Cardiac septum (tissue), 1 donor: ENCODE measurements at places on chromosomes 11 and 22.

DNA sequence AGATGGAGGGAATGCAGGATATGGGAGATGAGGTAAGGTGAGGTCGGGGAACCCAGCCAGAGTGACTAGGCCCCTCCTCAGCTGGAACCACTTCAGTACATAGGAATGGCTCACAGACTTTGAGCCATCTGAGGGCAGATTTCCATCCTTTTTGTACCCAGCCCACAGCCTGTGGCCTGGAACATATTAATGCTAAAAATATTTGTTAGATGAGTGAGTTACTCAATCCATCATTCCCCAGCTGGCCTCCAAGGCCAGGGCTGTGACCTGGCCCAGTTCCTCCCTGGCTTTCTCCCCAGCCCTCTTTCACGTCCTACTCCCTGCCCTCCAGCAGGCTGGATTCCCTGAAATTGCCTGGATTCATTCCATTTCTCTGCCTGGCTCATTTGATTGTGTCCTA lies 57.2 kb upstream of the PRDM11 start:
- peak; percentile 87 for DNase-seq

- DNase-seq, result no peak
Measured at GRCh38 chr11:95711945-95712221, 77.7 kb downstream of the FAM76B start.

GRCh38 chr11:18536209-18536608 lies 9.5 kb upstream of the TSG101 start:
- DNase-seq, result no peak

DNA sequence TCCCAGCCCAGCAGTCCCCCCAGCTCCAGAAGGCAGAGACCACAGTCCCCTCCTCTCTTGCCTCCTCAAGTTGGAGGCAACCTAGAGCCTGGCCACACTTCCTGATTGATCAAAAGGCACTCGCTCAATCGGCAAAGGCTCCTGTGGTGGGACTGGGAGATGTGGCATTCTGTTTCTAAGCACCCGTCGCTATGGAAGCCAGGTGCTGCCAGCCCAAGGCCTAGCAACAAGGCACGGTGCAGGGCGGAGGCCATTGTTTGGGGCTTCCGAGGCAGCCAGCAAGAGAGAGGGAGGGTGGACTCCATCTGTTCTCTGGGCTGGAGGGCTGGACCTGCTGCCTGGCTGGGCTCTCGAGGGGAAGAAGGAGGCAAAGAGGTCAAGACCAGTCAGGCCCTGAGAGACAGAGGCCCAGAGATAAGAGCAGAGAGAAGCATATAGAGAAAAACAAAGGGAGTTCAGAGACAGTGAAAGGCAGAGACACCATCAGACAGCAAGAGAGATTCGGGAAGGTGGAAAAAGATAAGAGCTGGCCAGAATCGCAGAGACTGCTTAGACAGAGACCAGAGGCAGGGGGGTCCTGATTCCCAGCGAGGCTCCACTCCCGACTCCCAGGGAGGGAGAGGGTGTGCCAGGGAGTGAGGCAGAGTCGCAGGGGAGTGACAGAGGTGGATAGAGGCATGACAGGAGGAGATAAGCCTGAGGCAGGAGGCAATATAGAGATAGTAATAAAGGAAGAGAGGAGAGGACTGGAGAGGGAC lies 21.2 kb downstream of the PDE2A start:
- DNase-seq, result no peak

GRCh38 chr11:70415642-70416395 lies 17.5 kb downstream of the CTTN start:
- no peak for DNase-seq

DNA sequence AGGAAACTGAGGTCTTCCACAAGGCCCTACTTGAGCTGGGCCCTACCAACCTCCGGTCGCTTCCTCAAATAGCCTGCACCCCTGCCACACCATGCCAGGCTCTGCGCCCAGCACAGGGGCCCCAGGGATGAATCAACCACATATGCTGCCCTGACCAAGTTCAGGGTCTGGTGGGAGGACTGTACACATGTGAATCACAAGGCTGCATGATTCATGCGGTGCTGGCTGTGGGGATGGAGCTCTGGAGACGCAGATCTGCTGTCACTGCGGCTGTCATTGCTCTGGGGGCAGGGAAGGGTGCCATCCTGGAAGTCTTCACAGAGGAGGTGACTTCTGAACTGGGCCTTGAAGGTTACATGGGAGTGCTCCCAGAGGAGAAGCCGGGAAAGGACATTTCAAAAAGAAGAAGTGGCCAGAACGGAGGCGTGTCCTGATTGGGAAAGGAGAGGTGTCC lies 21.5 kb downstream of the CYTH4 start:
- DNase-seq, result no peak

GRCh38 chr11:97607291-97608000 lies 1217.6 kb downstream of the JRKL start:
- no peak for DNase-seq

DNA sequence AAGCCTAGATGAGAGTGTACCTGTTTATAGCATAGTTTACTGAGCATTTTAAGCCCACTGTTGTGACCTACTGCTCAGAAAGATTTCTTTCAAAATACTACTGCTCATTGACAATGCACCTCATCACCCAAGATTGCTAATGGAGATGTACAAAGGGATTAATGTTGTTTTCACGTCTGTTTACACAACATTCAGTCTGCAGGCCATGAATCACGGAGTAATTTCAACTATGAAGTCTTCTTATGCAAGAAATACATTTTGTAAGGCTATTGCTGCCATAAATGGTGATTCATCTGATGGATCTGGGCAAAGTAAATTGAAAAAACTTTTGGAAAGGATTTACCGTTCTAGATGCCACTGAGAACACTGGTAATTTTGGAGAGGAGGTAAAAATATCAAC lies 112.9 kb downstream of the KIF18A start:
- DNase-seq, result no peak

GRCh38 chr11:21007297-21007696 lies 337.9 kb downstream of the NELL1 start:
- no peak for DNase-seq

- DNase-seq, result no peak
Measured at GRCh38 chr11:118068206-118068944, 8.5 kb upstream of the TMPRSS4 start.

DNA sequence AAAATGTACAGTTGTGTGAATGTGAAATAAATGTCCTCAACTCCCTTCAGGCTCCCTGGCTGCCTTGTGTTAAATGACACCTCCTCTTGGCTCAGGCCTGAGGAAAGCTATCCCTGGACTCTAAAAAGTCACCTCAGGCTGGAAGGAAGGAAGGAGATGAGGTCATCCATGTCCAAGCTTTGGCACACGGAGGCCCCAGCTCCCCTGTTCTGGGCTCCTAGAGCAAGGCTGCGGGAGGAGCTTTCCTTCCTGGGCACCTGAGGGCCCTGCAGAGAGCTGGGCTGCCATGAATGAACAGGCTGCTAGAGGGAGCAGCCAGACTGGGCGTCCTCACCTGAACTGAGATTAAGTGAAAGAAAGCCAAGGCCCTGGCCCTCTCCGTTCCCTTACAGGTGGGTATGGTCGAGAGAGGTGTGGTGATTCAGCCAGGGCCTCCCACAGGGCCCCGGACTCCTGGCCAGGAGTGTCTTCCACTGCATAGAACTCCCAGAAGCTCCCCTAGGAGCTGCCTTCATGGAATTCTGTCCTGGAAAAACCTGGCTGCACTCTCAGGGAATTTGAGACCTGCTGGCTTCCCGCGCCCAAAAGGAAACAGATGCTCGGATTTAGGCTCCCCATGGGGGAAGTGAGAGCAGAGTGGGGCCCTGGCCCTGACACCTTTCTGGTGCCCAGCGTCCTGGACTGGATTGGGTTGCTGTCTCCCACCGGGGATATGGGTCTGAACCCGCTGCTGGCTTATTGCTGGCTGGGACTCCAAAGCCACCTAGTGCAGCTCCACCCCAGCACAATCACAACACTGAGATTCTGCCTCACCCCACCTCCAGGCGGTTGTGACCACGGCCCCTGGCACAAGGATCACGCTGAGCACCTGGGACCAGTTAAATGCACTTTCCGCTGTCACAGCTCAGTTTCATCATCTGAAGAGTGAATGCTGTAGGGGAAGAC lies 22.2 kb downstream of the MYBPC3 start:
- DNase-seq, result no peak
